Activated naive CD4-positive, alpha-beta T cell treated with anti-CD3 and anti-CD28 coated beads for 36 hours (primary cell): ENCODE measurements at places on chromosomes 3 and 15.

- DNase-seq: no peak
Observed at GRCh38 chr3:38561746-38562466, 65.8 kb downstream of the EXOG start.

DNA sequence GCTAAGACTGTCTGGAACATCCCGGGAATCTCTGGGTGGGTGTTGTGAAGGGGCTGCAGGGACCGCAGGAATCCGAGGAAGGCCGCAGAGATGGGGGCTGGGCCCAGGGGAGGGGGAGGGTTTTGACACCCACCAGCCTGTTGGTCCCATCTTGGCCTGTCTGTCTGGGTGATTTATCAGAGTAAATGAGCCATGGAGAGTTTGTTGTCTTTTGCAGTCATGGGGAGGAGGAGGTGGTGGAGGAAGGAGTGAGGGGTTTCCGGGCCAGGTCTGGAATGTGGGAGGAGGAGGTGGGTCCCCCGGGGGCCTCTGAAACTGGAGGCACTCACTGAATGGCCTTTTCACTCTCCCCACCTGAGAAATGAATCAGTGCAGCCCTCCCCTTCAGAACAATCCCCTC, 11.5 kb downstream of the SEMA3F start:
- DNase-seq: no peak

- DNase-seq: no peak
Observed at GRCh38 chr3:44848634-44849033, 13.1 kb upstream of the TMEM42 start.

- DNase-seq: no peak
Observed at GRCh38 chr3:37892927-37893600, 31.4 kb downstream of the CTDSPL start.

DNA sequence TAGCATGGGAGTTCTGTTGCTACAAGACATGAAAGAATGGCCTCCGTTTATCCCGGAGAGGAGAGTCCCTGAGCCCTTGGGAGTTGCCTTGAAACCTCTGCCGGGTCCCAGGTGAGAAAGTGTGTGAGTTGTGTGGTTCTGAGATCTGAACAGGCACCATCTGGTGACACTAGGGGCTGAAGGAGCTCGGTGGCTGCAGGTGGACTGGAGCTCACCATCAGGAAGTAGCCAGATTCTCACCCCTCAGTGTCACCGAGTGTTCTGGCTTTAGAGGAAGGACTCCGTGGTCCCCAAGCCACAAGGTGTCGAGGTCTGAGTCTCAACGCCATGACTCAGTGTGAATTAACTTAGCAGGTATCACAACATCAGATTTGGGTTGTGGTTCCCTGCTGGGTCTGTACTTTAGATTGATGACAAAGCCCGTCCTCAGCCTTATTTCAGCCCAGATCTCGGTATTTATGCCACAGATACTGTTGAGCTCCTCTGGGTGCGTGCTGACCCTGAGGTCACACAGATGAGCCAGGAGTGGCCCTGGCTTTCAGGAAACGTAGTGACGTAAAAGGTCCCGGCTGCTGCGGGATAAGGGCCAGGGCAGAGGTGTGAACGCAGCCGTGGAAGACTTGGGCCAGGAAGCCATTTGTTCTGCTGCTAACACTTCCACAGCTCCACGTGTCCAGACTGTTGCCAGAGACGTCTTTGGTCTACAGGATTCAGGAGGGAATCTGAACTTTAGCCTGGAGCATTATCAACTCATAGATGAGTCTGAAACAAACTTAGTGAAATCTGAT, 54.4 kb downstream of the PGPEP1L start:
- peak; percentile 18 for DNase-seq

DNA sequence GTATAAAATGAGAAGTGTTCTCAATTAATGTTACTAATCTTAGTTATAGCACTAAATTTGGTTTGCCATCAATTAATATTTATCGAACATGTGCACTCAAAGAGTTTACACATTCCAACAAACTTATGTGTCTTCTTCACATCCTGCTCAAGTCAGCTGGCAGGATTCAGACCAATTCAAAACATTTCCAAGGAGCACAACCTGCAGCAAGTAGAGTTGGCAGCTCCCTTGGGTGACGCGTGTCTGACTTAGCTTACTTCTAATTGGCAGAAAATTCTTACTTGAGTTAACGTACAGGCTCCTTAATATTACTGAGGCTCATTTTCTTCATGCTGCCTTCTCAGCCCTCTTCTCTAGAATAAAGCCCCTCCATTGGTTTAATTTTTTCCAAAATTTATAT, 110.4 kb upstream of the PFN2 start:
- DNase-seq: no peak

- no peak for DNase-seq
Observed at GRCh38 chr3:126019683-126020082, 50.7 kb downstream of the ROPN1B start.

DNA sequence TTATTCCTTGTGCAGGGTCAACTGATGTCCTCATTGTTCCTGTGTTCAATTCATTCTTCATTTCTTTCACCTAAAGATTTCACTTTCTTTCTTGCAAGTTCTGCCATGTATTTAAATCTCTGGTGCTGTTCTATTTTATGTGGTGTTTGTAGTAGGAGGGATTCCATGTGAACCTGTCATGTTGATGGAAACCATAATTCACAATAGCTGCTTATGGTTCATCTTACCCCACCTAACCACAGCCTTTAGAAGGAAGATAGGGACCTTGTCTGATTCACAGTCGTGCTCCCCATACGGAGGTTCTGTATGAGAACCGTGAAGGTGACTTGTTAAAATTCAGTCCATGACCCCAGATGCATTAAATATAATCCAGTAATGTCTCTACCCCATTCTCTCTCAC, 21.9 kb downstream of the SLCO2A1 start:
- no peak for DNase-seq

- no peak for DNase-seq
Observed at GRCh38 chr3:123620343-123620742, 35.5 kb upstream of the HACD2 start.

- DNase-seq: peak; percentile 56
Observed at GRCh38 chr15:41022487-41023090, 69.3 kb downstream of the CHAC1 start.

GRCh38 chr3:136667081-136667480, 85.1 kb downstream of the STAG1 start:
- no peak for DNase-seq

DNA sequence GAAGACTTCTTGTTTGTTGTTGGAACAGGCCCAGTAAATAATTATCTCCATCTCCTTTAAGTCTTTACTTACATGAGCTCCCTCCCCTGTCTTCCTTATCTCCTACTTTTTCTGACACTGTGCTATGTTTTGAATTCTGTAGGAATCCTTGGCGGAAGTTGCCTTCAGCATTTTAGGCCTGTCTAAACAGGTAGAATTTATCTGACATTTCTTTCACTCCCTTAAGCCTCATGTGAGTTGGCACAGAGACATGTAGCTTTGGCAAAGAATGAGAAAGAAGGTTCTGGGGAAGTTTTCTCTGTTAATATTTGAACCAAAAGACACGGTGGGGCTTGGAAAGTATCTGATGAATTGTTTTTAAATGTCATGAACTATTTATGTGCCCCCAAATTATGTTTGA, 8.1 kb downstream of the MCTP2 start:
- no peak for DNase-seq

DNA sequence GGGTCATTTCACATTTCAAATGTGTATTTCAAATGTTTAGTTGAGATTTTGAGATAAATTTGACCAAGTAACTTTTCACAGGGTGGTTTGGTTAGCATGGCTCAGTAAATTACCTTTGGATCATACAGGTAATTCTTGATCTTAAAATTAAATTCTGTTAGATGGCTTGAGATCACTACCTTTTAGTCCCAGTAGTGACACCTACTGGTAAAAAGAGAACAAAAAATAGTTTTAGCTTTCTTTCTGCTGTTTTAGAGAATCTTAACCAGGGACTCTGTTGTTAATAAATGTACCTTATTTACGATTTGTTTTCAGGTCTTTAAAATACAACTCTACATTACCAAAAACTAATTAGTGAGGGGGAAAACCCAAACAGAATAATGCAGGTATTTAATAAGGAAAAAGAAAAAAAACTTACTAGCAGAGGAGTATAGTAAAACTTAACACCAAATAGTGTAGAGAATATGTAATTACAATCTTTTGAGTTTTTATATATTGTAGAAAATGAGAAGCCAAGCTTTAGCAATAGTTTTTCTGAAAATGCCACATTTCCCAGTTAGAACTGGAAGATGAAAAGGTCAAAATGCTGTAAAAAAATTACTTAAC, 620.3 kb upstream of the AGTR1 start:
- no peak for DNase-seq

DNA sequence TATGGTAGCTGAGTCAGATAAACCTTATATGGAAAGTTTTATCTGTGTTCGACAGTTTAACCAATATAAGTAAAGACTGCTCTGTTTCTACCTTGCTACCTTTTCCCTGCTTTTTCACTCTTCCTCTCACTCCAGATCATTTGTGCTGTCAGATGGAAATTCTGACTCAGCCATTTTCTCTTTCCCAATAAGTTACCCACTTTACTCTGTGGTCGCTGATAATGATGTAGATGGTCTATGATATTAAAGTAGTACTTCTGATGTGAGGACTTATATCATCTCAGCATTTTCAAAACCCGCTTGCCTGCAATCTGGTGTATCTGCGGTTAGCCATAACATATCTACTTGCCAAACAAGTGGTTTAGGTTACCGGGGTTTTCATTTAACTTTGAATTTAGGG, 15.0 kb upstream of the UTS2B start:
- DNase-seq: no peak

DNA sequence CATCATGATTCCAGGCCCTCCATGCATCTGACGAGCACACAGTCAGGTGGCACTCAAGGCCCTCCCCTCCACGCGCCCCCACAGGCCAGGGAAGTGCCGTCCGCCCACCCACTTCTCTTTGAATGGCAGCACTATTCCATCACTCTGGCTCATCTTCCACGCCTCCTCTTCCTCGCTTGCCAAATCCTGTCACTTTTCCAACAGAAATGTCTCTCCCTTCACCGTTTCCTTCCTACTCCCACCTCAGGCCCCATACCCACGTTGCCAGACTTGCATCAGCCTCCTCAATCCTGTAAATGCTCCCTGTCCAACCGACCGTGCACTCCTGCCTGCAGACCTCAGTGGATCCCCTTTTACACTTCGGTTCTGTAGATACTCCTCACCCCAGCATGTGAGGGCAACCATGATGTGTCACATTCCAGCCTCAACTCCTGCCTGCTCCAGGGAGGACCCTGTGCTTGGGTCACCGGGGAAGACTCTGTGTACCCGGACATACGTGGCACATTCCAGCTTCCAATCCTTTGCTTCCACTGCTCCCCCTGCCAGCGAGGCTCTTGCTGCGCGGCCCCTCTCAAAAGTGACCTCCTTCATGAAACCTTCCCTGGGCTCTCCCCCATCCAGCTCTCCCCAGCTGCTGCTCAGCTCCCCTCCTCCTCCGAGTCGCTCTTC, 29.6 kb downstream of the ADCY5 start:
- DNase-seq: no peak

DNA sequence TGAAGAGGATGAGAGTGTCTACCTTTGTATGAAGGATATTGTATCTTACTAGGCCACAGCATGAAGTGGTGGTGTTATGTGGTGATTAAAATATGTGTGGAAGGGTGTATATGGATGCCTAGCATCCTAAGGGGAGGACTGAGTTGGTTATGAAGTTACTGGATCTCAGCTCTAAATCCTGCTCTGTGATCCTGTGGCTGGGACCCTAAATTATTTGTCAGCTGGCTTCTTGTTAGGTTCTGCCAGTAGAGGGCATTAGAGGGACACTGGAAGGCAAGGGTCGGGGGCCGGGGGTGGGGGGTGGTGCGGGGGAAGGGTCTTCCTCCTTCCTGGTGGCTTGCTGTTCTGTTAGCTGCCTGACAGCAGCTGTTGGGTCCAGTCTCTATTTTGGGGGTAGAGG, 34.9 kb downstream of the MORF4L1 start:
- DNase-seq: no peak

DNA sequence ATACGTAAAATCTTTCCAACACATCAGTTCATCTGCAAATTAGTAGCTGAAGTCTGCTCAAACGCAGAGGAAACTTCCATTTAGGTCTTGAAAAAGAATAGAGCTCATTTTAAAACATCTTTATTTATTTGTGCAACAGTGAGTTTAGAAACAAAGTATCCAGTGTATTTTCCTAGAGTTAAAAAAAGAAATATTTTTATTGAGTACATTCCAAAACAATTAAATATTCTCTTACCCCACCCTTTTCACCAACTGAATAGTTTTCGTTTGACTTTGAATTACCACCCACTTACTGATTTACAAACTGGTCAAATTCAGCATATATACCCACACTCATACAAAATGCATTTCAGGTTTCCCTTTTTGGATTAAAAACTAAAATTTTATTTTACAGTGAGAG, 104.7 kb downstream of the ZBTB20 start:
- no peak for DNase-seq

- no peak for DNase-seq
Observed at GRCh38 chr3:41674449-41674848, 287.5 kb downstream of the ULK4 start.

GRCh38 chr3:87503900-87504498, 227.6 kb upstream of the POU1F1 start:
- peak; percentile 22 for DNase-seq

DNA sequence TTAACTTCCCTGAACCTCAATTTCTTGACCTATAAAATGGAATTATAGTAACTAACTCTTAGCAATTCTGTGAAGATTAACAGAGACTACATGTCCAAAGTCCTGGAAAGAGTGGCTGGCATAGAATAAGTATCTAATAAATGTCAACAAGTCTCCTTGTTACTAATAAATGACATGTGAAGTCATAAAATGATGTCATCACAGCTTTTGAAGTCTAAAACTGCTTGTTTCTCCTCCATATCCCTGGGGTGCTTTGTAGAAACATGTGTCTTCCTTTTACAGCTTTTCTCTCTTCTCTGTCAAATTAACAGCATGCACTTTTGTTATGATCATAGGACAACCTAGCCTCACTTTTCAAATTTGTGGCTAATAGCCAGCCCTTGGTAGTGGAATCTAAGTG, 510.2 kb downstream of the NTRK3 start:
- DNase-seq: no peak

DNA sequence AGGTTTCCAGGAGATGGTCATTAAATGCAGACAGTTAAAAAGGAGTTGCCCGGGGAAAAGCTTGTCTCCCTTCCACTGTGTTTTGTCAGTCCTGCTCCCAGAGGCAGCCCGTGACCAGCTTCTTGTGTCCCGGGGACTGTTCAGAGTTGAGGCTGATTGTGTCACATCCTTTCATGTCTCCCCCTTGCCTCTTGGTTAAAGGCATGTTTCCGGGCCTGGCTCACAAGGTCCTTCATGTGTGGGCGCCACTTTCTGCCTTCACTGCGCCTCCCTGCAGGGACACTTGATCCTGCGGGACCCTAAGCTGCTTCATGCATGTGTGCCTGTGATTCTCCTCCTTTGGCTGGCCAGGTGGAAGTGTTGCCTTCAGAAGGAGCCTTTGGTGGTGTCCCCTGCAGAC, 9.2 kb downstream of the CHCHD6 start:
- no peak for DNase-seq

GRCh38 chr3:39896184-39896583, 86.8 kb downstream of the MYRIP start:
- no peak for DNase-seq

GRCh38 chr3:46926447-46926846, 48.9 kb downstream of the PTH1R start:
- DNase-seq: no peak

GRCh38 chr15:70084461-70084860, 13.3 kb downstream of the TLE3 start:
- no peak for DNase-seq

- DNase-seq: no peak
Observed at GRCh38 chr3:117903226-117903625, 1131.4 kb downstream of the IGSF11 start.

GRCh38 chr15:39556461-39556860, 24.4 kb upstream of the THBS1 start:
- DNase-seq: no peak
